ENCODE measurements at places on chromosomes 2 and 18.

GRCh38 chr2:144693179-144693578 is 173.3 kb upstream of the ZEB2 start:
- DNase-seq = no peak

- no peak for DNase-seq
These were observed 110.3 kb downstream of the SMAD7 start for GRCh38 chr18:48840491-48840877.

DNA sequence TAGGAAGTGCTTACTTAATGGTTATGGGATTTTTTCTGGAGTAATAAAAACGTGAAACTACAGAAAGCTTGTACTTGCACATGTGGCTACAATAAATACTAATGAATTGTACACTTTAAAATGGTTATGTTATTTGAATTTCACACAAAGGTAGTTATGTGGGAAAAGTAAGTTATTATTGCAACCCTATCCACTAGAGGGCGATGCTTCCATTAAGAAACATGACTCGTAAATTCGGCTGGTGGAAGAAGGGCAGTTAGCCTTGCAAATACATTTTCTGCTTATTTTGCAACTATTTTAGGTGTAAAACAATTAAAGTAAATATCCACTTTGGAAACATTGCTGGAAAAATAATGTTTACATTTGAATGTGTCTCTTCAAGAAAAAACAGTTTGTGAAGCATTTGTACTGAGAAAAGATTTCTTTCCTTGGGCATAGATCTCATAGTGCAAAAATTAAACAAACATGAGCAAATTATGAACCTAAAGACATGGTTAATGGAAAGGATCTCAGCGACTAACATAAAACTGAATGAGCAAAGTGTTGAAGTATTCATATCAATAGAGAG is 68.1 kb upstream of the CSRNP3 start:
- no peak for DNase-seq

DNA sequence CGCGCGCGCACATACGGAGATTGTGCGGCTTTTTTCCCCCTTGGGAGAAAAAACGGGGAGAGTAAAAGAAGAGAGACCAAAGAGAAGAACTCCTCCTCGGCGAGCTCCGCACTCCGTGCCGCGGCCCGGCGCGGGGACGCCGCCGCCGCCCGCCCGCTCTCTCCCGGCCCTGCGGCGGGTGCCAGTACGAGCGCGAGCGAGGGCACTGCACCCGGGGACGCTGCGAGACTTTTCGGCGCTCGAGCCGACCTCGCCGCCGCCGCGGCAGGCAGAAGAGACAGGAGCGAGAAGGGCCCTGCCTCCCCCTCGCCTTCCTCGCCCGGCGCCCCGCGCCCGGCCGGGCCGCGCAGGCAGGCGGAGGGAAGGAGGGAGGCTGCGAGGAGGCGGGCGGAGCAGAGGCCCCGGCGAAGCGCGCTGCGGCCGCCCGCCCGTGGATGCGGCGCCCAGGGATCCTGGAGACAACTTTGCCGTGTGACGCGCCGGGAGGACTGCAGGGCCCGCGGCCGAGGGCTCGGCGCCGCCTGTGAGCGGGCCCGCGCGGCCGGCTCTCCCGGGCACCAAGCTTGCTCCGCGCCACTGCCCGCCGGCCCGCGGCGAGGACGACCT is 857 bp upstream of the INHBB start:
- DNase-seq = no peak

- no peak for DNase-seq
These were observed 13.6 kb downstream of the DHRS9 start for GRCh38 chr2:169082995-169083394.

GRCh38 chr2:235070063-235070706 is 118.4 kb downstream of the SH3BP4 start:
- DNase-seq = no peak

- no peak for DNase-seq
These were observed 621.4 kb downstream of the NYAP2 start for GRCh38 chr2:226020956-226021355.

DNA sequence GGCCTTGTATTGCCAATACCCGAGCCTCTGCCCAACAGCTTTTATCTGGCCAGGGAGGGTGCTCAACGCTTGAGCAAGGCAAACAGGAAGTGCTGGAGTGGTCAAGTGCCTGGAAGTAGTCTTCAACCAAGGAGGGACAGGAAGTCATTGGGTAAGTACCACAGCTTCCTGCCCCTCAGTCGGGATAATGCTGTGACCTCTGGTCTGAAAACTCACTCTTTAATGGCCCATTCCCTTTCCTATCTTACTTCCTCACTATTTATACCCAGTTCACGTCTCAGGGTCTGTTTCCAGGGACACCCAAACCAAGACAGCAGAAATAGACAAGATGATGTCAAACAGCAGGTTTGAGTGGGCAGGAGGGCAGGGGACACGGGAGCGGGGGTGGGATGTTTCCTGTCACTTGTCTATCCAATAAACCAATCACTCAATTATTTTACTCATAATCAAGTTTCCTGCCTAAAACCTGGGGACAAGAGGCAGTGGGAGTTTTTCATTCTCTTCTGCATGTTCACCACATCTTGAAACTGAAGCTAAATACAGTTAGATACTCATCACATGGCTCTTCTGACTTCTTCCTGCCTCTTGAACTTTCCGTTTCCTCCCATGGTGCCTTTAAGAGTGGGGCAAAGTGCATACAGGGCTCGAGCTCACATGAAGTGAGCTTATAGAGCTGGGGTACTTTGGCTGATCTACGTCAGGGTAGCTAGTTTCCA is 68.9 kb upstream of the CAB39 start:
- no peak for DNase-seq

- DNase-seq = no peak
These were observed 66.6 kb downstream of the ITGA4 start for GRCh38 chr2:181523756-181524155.

GRCh38 chr2:226934546-226935201 is 98.8 kb downstream of the RHBDD1 start:
- DNase-seq = no peak

DNA sequence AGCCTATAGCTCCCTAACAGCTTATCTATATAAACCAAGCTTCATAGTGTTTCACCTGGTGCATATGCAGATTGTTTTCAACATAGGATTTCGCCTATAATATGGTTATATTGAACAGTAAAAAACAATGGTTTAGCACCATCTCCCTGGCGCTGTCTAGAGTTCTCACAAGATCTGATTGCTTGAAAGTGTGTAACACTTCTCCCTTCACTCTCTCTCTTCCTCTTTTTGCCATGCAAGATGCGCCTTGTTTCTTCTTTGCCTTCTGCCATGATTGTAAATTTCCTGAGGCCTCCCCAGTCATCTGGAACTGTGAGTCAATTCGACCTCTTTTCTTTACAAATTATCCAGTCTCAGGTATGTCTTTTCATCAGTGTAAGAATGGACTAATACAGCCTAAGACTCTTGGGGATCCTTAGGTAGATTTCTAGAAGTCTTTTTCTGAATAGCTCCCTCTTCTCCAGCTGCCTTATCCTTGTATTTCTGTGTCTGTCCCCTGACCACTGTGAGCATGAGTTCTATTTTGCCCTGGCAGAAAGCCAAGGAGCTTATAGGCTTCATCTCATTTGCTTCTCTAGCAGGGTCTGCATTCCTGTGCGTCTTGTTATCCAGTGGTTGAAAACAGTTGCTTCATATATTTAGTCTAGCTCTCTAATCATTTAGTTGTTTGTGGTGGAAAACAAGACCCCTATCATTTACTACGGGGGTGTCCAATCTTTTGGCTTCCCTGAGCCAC is 401.6 kb downstream of the GPD2 start:
- DNase-seq = no peak

GRCh38 chr2:188811522-188811921 is 162.7 kb upstream of the COL3A1 start:
- no peak for DNase-seq

DNA sequence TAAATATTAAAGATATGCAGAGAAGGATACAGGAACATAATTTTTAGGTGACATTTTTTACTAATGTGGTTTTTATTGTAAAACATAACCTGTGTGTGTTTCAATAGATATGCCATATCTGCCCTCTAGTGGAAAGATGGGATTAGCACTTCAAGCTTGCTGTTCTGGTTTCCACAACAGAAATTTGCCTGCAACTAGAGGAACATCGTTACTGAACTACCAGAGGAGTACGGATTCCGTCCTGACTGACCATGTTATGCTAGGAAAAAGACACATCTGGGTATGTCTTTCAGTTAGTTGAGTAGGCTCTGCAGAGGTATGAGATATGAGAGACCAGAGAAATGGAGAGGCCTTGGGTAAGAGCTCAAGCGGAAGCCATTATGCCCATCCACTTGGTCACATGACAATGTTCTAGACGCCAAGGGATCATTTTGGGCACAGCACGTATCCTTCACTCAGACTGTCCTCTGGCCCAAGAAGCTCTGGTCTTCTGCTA is 104.9 kb downstream of the MBD2 start:
- no peak for DNase-seq

DNA sequence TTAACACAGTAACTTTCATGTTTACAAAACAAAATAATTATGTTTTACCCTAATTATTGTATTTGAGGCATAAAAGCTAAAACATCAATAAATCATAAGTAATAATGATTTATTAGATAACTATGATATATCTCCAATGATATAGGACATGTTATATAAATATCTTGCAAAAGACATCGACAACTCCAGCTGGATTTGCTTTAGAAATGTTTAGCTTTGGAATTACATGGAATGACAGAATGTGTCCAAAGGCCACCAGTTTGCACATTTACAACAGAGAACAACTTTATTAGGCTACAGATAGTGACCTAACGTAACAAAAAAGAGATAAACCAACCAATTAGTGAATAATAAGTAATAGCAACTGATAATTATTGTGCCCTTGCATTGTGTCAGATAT is 475.7 kb downstream of the DCC start:
- no peak for DNase-seq

DNA sequence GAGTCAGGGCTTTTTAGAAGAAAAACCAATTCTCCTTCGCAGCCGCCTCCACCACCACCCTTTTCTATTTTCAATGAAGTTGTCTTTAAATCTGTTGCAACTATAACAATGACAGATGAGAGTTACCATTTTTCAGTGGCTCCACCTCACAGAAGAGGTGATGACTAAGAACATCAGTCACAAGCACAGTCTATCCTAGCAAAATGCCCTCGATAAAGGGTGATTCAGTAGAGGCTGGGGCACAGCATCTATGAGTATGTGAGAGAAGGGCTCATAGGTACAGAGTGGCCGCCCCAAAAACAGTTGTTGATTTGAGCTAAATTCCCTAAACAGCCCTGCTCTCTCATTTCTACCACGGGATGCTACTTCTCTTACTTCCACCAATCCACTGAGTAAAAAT is 310.8 kb upstream of the MGAT5 start:
- DNase-seq = no peak

- no peak for DNase-seq
These were observed 64.5 kb downstream of the ATP9B start for GRCh38 chr18:79133724-79134123.

- no peak for DNase-seq
These were observed 76.8 kb downstream of the PLA2R1 start for GRCh38 chr2:159985656-159986055.

- DNase-seq = no peak
These were observed 231.2 kb upstream of the RAB6C start for GRCh38 chr2:129748250-129748649.

DNA sequence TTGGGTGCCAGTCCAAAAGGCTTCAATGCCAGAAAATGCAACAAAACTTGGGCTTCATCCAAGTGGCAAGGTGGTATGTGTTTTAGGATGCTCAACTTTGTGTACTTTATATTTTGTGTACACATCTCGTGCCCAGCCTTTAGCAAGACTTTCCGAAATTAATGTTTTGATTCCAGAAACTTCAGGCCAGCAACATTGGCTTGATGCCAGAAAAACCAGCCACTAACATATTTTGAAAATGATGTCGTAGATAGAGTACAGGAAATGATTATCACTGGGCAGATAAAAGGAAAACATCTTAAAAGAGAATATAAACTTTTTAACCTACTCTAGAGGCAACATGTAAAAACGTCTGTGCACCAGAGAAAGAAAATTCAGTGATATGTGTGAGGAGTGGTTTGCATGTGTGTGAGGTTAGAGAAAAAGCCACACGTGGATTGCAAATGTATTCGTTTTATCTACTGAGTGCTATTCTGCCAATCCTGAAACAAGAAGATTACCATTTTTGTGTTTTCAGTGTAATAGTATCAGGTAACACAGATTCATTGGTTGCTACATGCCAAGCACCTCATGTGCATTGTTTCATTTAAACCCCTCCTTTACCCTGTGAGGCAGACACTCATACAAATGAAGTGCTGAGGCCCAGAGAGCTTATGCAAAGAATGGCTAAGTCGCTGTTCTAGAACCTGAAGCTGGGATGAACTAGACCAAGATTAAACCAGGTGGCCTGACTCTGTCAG is 264.8 kb downstream of the C1D start:
- DNase-seq = no peak

- no peak for DNase-seq
These were observed 55.5 kb downstream of the SEPTIN10 start for GRCh38 chr2:109558076-109558882.

DNA sequence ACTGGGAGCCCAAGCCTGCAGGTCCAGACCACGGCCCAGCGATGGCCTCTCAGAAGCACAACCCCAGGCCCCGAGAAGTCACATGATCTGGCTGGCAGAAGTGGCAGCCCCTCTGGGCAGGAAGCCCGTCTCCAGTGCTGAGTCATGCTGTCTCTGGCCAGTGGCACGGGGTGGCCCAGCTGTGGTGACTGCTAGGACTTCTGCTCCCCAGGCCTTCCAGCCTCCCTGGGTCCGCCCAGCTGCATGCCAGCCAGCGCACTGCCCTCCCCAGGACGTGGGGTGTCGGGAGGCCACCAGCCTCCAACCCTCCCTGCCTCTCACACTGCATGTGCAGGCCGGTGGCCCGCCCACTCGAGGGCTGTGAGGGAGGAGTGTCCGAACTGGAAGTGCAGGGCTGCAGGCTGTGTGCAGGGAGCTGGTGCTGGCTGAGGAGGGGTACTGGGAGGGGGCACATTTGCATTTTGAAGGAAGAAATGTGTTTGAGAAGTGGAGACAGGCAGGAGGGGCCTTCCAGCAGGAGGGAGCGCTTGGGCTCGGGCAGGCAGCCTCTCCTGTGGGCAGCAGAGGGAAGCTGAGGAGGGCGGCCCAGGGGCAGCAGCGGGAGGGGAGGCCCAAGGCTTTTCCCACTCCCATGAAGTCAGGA is 17.0 kb upstream of the HPCAL1 start:
- no peak for DNase-seq

DNA sequence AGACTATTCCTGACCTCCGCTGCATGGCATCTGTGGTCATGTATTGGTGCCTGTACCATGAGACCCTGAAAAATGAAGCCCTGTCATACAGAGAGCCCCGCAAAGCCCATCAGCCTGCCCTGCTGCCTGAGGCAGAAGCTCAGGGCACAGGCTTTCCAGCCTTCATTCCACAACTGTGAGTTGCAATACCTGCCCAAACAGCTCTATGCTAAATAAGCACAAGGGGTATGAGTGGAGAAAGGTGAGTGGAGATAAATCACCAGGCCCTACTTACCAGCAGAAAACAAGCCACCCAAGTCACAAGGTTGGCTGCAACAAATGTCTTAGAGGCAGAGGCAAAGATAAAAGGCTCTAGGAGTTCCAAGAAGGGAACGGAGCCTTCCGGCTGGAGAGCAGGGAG is 277.4 kb downstream of the TNS1 start:
- no peak for DNase-seq

DNA sequence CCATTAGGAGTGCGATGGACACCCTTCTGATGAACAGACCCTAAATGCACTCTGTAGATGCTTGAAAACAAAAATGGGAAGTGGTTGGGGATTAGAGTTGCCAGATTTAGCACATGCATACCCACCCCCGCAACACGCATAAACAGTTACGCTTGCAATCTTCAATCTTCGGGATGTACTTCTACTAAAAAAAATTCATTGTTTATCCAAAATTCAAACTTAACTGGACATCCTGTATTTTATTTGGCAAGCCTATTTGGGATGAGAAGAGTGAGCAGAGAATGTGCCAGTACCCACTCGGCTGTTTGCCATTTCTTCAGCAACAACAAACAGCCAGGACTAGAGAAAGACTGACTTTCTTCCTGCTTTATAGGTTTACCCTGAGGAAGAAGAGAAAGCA is 18.4 kb downstream of the KIAA2012 start:
- DNase-seq = no peak

Measured in CD4-positive, alpha-beta T cell (primary cell).